ENCODE measurements at places on chromosomes 16 and 17.

- DNase-seq = no peak
Measured at GRCh38 chr17:8324132-8324531, 14.1 kb downstream of the ARHGEF15 start.

- DNase-seq = no peak
Measured at GRCh38 chr17:50147841-50148225, 2.6 kb downstream of the PPP1R9B start.

DNA sequence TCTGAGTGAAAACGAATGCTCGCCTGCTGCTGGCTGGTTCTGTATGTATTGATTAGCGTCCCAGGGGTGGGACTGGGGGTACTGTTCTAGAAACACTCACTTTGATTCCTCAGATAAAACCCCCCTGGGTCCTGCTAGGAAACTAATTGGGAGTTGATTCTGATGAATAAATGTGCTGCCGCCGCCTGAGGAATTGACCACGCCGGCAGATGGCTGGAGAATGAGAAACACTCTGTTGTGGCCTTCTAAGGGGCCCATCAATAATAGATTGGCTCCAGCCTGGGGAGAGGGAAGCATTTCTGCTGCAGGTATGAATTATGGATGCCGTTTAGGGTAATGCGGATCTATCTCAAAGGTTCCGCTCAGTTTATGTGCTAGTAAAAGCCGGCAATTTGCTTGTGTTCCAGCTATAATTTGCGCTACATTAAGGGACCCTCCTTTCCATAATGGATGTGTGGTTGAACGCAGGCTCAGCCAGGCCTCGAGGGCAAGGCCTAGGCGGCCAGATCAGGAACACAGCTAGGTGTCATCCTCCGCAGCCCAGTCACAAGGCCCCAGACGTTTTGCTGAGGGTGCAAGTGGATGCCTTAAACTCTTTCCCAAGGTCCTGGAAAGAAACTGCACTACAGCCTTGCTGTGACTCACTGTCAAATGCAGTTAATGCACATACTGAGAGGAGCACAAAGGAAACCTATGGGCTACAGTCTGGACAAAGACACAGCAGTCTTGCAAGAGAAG is 132.2 kb upstream of the HS3ST2 start:
- no peak for DNase-seq

DNA sequence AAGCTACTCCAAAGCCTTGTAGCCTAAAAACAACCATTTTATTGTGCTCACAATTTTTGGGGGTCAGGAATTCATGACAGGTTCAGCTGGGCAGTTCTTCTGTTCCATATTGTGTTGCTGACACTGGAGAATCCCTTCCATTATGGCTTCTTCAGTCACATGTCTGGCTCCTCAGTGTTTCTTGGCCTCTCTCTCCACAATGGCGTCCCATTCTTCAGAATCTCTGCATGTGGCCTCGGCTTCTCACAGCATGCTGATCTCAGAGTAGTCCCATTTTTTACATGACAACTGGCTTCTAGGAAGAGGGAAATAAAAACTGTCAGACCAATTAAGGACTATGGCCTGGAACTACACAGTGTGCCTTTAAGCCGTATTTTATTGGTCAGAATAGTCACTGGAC is 49.7 kb downstream of the NF1 start:
- no peak for DNase-seq

GRCh38 chr16:84286578-84287240 is 8.0 kb upstream of the WFDC1 start:
- no peak for DNase-seq

- no peak for DNase-seq
Measured at GRCh38 chr17:8857919-8858318, 9.6 kb downstream of the PIK3R6 start.

- DNase-seq = no peak
Measured at GRCh38 chr16:56728980-56729734, 772 bp upstream of the NUP93 start.

GRCh38 chr16:57025941-57026777 is 36.8 kb downstream of the NLRC5 start:
- DNase-seq = no peak

DNA sequence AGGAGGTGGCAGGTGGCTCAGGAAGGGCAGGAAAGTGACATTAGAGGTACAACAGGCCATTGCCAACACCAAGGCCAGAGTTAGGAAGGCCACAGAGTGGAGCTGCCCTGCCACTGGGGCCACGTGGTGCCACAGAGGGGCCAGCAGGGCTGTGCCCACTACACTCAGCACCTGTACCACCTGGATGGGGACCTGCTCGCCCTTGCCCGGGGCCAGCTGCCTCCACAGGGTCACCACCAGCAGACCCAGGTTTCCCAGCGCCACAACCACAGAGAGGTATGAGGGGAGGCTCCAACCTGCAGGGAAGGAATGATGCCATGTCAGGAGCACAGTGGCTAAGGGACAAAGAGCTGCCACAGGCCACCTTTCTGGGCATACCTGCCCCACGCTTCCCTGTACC is 1.2 kb downstream of the SLC52A1 start:
- no peak for DNase-seq

DNA sequence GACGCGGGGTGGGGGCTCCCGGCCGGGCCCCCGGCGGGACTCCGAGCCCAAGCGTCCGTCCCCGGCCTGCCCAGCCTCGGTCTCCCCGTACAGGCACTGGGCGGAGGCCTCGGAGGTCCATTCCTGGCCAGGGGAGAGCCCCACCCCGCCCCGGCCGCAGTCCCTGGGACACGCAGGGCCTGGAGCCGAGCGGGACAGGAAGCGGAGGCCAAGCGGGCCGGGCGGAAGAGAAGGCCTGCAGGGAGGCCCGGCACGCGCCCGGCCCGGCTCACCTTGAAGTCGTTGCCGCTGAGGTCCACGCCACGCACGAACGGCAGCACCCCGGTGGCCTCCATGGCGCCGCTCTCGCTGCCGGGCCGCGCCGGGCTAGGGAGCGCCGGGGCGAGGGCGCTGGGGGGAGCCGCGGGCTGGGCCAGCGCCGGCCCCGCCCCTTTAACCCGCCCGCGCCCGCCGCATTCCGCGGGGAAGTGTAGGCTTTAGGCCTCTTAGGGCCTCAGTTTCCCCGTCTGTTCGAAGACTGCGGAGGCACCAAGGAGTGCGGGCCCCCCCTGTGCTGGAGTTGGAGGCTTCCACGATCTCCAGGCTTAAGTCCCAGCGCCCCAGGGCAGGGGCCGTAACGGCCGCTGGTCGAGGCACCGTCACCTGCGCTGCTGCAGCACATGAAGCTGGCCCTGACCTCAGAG is at the start of gene FLII:
Gene FLII (minus strand): TSS at position 383 of the 683 bp plus-strand sequence. CDS start 48 bp downstream, at position 335.
- DNase-seq = no peak

DNA sequence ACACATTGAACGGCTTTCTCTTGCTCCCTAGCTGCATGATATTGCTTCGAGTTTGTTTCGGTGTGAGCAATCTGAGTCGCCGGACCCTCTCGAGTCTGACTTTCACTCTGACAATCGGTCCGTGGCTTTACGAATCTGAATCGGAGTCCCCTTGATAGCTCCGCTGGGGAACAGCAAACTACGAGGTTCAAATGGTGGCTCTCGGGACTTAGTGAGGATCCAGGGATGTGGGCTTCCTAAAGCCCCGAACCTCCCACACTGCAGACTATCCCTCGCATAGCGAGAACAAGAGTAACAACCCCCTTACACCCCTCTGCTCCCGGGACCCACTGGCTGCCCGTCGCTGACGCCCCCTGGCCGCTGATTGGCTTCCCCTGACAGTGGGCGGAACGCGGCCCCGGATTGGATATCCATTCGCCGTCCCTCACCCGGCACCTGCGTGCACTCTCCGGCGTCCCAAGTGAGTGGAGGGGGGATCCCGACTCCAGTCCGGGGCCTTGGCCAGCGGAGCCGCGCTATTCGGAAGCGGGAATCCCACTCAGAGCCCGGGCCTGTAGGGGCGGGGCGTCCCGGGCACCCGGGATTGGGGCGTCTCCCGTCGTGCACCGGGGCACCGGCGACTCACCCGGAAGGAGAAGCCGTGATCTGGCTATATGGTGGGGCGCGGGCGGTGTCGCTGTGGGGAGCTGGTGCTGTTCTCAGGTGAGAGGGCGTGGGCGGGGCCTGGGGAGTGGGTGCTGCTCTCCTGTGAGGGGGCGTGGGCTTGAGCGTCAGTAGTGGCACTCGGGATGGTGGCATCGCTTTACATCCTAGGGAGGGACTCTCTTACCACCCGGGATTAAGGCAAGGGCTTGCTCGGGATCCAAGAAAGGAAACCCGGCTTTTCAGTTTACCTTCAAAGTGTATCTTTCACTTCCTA is at the start of gene SNX11:
Gene SNX11 (plus strand): TSS at position 630 of the 919 bp plus-strand sequence. CDS start 4,278 bp downstream, outside the sequence.
- DNase-seq = peak; percentile 61

GRCh38 chr17:81829858-81830257 is 3.2 kb downstream of the MCRIP1 start:
- DNase-seq = no peak

DNA sequence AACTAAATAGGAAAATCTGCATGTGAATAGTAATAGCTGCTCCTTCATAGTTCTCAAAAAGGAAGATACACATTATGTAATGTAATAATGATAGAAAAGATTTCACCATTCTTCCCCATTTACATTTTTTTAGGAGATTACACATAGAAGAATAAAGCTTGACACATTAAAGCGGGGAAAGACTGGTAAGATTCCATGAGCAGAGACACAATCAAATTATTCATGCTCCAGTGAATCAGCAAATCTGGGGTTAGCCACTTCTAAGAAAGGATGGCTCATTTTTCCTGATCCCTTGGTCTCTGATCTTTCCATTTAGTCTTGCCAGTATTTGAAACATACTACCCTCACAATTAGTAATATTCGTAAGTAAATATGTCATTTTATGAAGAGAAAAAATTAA is 81.9 kb downstream of the CA4 start:
- DNase-seq = no peak

DNA sequence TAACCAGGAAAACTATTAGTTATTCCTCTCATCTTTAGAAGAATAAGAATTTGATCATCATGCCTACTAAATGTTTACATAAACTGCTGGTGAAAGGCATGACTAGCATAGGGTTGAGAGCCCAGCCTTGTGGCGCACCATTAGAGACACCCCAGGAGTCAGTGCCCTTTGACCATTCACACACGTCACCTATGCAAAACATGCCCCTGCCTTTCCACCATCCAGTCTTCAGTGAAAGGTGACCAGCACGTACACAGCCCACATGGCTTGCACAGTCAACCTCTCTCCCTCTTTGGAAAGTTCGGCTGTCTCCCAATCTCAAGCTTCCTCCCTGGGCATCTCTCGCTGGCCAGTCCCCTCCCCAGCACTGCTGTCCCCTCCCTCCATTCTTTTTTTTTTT is 150.3 kb downstream of the ENGASE start:
- DNase-seq = no peak

- DNase-seq = no peak
Measured at GRCh38 chr16:9817586-9817985, 364.6 kb downstream of the GRIN2A start.

- no peak for DNase-seq
Measured at GRCh38 chr16:70704586-70704985, 18.7 kb upstream of the MTSS2 start.

DNA sequence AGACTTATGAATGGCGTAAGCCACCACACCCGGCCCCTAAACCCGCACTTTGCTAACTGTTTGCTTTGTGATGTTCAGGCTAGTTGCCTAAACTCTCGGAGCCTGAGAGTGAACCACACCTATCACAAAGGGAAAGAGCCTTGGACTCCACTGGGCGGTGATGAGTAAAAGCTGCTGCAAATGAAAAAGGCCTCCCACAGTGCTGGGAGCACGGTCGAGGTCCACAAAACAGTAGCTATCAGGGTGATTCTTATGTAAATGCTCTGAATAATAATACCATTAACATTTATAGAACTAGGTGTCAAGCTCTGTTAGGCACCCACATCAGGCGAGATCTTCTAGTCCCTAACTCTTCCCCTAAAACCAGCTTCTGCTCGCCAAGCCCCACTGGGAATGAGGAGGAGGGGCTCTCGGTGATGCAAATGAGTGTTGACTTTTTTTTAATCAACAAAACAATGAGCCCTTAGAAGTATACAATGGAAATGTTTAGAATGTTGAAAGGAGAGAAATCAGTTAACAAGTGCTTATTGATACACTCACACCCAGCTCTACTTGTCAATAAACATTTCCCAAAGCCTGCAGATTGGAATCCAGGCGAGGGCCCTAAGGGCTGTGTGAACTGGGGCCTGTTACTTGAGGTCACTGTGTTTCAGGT is 19.8 kb downstream of the FBRS start:
- DNase-seq = no peak

- DNase-seq = no peak
Measured at GRCh38 chr17:19317359-19318095, 45.0 kb downstream of the B9D1 start.

- no peak for DNase-seq
Measured at GRCh38 chr16:3158026-3158509, 23.2 kb downstream of the ZNF213 start.

DNA sequence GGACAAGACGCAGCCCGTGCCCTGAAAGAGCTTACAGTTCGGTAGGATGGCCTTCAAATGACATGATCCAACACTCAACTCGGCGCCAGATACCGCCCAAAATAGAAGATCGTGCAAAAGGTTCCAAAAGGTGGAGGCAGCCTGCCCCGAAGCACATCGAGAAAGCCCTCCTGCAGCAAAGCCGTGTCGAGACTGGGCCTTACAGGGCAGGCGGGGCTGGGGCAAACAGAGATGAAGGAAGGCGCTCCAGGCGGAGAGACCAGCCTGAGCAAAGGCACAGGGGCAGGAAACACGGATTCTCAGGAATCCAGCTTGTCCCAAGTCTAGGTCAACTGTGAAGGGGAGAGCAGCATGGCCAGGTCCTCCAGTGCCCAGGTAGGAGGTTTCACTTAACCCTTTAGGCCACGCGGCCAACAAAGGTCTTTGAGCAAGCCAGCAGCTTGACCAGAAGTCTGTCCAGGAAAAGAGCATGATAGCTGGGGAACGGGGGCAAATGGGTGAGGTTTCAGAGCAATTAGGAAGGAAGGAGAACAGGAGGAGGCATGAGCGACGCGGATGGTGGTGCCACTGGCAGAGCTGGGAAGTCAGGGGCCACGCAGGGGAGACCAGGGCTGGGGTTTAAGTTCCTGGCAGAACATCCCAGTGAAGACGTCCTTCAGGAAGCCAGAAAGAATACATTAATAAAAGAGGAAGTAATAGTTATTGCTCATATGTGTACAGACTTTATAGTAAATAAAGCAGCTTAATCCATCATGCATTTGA is 21.2 kb upstream of the EIF1 start:
- no peak for DNase-seq
